SK-N-SH (cell line): ENCODE measurements at places on chromosomes 6 and 20. TPM values are rescaled to one million over a fixed set of nuclear protein-coding genes. Genes with fewer than 3 reads are reported as not detected.
A peak's percentile ranks its signal among the peaks of the same experiment; 100 is the strongest.

DNA sequence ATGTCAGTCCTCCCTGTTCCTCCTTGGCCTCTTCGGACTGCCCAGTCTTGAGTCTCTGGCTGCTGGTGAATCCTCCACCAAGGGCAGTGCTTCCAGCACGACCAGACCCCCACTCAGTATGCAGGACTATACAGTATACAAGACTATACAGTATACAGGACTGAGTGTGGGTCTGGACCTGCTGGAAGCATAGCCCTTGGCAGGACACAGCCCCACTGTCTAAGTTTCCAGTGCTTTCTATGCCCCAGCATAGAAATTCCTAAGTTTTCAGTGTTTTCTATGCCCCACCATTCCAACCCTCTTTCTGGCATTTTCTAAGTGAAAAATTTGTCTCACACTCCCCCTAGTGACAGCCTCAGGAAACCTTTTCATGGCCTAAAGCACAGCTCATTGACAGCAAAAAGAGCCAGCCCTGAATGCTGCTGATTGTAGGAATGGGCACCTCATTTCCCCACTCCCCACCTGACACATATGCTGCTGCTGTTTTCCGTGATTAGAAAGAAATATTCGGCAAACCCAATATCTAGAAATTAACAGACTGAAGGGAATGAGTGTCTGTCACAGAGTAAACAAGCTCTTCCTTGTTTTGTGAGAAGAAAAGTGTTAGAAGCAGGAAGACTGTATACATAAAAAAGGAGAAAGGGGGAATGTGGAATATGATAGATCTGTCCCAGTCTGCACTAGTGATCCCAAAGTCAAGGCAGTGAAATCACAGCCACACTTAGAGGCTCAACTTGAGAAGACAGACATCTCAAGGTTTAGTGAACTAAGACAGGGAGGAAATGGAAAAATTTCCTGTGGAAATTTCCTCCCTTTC lies 206.9 kb downstream of the IBTK start:
- H3K4me1 ChIP-seq = peaks cover 5% of the 10 kb centered on the region; the same call in 1 of the 2 replicates
- no peak overlapping the region for H3K4me3 ChIP-seq
- no peak overlapping the region for H3K27ac ChIP-seq
- H3K27me3 ChIP-seq = no peaks in the 10 kb centered on the region

DNA sequence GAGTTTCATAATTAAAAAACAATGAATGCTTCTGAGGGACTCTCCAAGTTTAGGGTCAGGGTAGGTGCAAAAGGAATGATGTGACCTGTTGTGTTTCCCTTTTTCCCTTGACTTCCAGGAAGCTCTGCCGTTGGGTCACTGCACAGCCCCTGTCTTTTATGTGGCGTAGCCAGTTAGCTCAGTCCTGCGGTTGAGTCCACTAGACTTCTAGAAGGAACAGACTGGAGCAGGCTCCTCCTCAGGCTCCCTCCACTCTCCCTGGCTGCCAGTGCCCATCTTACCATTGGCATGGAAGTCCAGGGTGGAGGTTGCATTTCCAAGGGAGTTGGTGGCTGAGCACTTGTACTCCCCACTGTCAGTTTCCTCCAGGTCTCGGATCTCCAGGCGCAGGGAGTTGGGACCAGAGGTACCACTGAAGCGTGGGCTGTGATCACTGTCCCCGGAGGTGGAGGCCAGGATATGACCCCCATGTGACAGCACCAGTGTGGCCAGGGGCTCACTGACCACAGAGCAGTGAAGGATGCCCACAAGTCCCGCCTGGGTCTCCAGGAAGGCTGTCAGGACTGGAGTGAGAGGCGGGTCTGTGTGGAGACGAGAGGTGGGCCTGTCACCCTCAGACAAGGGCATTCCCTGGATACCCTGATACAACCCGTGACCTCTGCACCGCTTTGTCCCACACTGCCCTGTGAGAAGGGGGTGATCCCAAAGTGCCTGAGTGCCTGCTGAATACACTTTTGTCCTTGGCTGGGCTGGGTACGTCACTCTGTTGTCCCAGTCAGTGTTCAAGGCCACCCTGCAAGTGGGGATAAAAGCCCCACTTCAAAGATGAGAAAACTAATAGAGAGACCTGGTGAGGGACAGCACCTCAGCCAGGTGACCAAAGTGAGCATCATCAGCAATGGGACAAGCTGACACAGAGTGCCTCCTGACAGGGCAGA lies 11.1 kb downstream of the SIGLEC1 start:
- peak; percentile 7 for DNase-seq
- no peaks in the 10 kb centered on the region for H3K36me3 ChIP-seq
- no peaks in the 10 kb centered on the region for H3K4me1 ChIP-seq
- no peak overlapping the region for H3K4me3 ChIP-seq

GRCh38 chr20:36544134-36545018 lies 3.1 kb downstream of the MYL9 start:
- H3K27me3 ChIP-seq = no peaks in the 10 kb centered on the region
- no peaks in the 10 kb centered on the region for H3K36me3 ChIP-seq
- no peak for DNase-seq
- H3K27ac ChIP-seq = no peak overlapping the region
- no peak overlapping the region for H3K4me3 ChIP-seq

DNA sequence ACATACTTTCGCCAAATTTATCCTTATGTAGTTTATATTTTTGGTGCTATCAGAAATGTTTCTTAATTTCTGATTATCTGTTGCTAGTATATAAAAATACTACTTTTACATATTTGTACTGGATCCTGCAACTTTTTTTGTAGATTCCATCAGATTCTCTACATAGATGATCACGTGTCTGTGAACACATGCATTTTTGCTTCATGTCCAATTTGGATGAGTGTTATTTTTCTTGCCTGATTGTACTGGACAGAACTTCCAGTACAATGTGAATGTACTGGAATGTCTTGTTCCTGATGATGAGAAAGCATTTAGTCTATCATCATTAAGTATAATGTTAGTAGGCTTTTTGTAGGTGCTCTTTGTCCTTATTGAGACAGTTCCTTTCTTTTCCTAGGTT lies 25.0 kb upstream of the SSR1 start:
- no peak overlapping the region for H3K27ac ChIP-seq
- no peaks in the 10 kb centered on the region; the same call in 1 of the 2 replicates for H3K27me3 ChIP-seq
- DNase-seq = no peak
- H3K4me1 ChIP-seq = peaks cover 6% of the 10 kb centered on the region; the same call in 1 of the 2 replicates

Gene LAMA5
- polyA plus RNA-seq = 16.1 and 27.2 TPM in 2 replicates

Gene NOX3
- polyA plus RNA-seq = 0.02 TPM in 1 of 2 replicates, not detected in the other
